ENCODE measurements at places on chromosomes 12 and 14.

DNA sequence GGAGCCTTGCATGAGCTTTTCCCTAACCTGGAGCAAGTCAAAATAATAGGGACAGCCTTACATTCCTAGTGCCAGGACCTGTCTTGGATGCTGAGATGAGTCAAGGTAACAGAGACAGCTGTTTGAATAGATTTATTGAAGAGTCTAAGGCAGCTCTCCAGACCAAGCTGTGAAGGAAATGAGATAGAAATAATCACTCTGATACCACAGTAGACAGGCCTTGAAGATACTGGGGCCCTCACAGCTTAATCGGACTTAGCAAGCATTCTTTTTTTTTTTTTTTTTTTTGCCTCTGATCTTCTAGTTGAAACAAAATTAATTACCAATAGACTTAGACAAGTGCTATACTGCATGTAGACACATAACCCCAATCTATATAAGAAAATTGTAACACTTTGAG is 3.1 kb upstream of the RNASE9 start:
- DNase-seq: no peak

- DNase-seq: no peak
These were observed 10.3 kb downstream of the TBPL2 start for GRCh38 chr14:55430024-55430690.

DNA sequence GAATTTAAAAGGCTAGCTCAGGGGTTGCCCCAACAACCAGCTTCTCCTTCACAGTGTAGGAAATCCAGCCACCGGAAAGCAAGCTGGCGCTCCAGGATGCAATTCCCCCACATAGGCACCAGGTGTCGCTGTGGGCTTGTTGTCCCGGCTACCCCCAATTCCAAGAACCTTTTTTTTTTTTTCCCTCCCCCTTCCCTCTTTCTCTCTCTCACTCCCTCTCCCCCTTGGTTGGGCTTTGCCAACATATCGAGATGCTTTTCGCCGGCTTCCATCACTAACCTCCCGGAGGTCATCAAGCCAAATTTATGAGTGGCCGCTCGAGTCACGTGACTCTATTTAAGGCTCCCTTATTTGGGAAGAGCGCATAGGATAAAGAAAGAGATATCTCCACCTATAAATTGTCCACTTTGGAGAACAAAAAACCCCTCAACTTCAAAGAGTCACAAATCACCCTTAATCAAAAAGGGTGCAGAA is at the start of gene HOXC5:
Gene HOXC5, plus strand, starts transcription at position 424 of the 474 bp plus-strand sequence. CDS start 73 bp downstream, outside the sequence.
- DNase-seq: peak; percentile 69

DNA sequence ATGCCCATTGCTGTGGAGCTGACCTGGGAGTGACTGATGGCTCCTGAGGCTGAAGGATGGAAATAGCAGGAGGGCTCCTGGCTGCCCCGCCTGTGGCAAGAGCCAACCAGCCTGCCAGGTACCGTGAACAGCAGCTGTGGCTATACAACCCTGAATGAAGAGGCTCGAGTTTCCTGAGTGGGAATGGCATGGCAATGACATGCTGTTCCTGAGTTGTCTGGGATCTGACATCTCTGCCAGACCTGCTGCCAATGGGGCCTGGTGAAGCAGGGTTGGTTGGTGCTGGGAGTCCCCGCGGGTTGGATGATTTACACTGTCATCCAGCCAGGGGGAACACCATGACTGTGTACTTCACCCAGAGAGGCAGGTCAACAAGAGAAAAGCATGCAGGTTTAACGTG is 31.8 kb upstream of the LRRC10 start:
- DNase-seq: no peak

DNA sequence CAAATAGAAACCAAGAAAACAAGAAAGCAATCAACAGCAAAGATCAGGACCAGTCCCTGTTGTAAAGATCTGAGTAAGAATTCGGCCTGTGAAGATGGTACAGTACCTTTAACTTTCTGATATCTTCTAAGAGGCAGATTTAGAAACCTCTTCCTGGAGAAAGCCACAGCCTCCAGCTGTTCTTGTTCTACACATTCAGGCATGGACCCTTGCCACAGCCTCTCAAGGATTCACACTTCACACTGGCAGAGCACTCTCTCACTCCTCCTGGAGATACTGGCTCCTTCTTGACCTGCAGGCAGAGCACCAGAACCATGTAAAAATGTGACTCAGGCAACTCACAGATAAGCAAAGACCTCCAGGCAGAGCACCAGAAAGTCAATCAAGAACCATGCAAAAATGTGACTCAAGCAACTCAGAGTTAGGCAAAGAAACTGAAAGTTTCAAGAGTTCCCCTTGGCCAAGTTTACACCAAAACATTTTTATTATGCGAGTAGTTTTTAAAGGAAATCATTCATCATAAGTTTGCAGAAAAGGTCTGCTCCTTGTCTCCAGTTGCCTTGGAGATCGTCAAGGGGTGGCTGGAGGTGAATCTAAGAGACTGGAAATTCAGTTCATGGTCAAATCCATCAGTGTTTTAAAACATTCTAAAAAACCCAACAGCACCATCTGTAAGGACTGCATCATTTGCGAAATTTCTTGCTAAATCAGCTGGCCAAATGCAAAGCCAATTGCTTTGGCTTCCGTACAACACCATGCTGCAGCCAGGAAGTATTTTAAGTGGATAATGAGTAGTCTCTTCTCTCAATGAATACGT is 119.3 kb upstream of the MDM1 start:
- peak; percentile 60 for DNase-seq

DNA sequence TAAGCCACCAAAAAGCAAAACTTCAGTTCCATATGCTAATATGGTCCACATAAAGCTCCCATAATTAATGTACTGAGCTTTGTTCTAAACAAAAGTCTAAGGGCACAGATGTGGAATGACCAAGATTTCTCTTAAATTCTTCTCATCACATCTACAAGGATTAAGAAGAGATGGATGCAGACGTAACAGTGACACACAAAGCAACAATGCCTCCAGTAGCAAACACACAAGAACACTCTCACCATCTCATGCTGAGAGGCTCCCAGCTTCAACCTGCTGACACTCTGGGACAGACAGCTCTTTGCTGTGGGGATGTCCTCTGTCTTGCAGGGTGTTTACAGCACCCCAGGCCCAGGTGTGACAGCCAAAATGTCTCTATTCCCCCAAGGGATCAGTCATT is 48.2 kb downstream of the SETD3 start:
- no peak for DNase-seq

DNA sequence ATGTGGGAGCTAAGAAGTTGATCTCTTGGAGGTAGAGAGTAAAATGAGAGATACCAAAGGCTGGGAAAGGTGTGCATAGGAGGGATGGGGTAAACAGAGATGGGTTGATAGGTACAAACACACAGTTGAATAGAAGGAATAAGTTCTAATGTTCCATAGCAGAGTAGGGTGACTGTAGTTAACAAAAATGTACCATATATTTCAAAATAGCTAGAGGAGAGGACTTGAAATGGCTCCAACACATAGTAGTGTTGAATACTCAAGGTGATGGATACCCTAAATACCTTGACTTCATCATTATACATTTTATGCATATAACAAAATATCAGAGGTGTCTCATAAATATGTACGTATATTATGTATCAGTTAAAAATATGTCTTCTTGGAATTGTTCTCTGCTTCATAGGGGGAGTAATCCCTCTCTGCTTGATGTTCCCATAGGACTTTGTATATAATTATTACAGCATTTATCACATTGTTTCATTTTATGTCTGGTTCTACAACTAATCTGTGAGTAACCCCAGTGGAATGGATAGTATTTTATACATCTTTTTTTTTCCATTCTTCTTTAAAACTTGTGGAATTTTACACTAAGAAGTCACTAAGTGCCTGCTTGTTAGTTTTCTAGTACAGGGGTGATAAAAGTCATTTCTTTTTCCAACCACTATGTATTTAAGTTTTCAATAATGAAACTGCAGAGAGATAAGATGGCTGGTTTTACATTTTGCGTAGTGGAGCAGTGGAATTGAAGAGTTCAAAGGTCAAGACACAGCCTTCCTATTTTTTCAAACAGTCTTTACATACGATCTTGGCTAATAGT is 1940.0 kb upstream of the SEL1L start:
- no peak for DNase-seq

- DNase-seq: no peak
These were observed 373.5 kb downstream of the RPS29 start for GRCh38 chr14:49212721-49213120.

- DNase-seq: no peak
These were observed 263.9 kb downstream of the KTN1 start for GRCh38 chr14:55843718-55844403.
